ENCODE measurements at places on chromosomes 16 and 17. TPM values are rescaled to one million over a fixed set of nuclear protein-coding genes. Genes with fewer than 3 reads are reported as not detected.

The ODAD4 gene
- 1.3 TPM for total RNA-seq

The SMCR8 gene
- 21.2 TPM for total RNA-seq

The RNF222 gene
- total RNA-seq, result not detected

The KRTAP17-1 gene
- total RNA-seq, result 0.12 TPM

The FOXC2 gene
- 1.2 TPM for total RNA-seq

The SNX11 gene
- 12.5 TPM for total RNA-seq

The GPR142 gene
- total RNA-seq, result not detected

The LYRM9 gene
- 11.8 TPM for total RNA-seq

The RIPOR1 gene
- total RNA-seq, result 39.7 TPM

The SYT17 gene
- total RNA-seq, result under 0.01 TPM
